ENCODE measurements at places on chromosomes 1 and 21. TPM values are rescaled to one million over a fixed set of nuclear protein-coding genes. Genes with fewer than 3 reads are reported as not detected.

The C4BPB gene
- total RNA-seq, result not detected

The PEF1 gene
- 54.0 TPM for total RNA-seq

The KCNJ15 gene
- total RNA-seq, result 0.16 TPM

The EPHA10 gene
- under 0.01 TPM for total RNA-seq

The LHX8 gene
- total RNA-seq, result not detected

The CHAF1B gene
- 0.60 TPM for total RNA-seq

The LDLRAD1 gene
- total RNA-seq, result not detected

The CD1C gene
- not detected for total RNA-seq

The SLC9C2 gene
- total RNA-seq, result not detected

The TCEA3 gene
- 20.2 TPM for total RNA-seq

The AMPD1 gene
- total RNA-seq, result not detected

The ATP6V1G3 gene
- not detected for total RNA-seq

The PLA2G2A gene
- total RNA-seq, result not detected

The PRAMEF5 gene
- not detected for total RNA-seq

The ZMYND12 gene
- 1.4 TPM for total RNA-seq

The DFFB gene
- total RNA-seq, result 4.6 TPM

The S100A7 gene
- total RNA-seq, result not detected

The ALPL gene
- under 0.01 TPM for total RNA-seq

The SIM2 gene
- total RNA-seq, result not detected

The NMNAT2 gene
- total RNA-seq, result under 0.01 TPM

The HES3 gene
- not detected for total RNA-seq

The PPCS gene
- 36.9 TPM for total RNA-seq

The IGSF9 gene
- total RNA-seq, result not detected

The RNF187 gene
- 55.0 TPM for total RNA-seq

The TEDDM1 gene
- total RNA-seq, result not detected

Measured in bronchial smooth muscle cell (primary cell).